Choroid plexus epithelial cell (primary cell): ENCODE measurements at places on chromosomes 2 and 18.
A peak's percentile ranks its signal among the peaks of the same experiment; 100 is the strongest.

- peak; percentile 32 for DNase-seq
Measured at GRCh38 chr2:235105821-235106359, 154.1 kb downstream of the SH3BP4 start.

- DNase-seq: no peak
Measured at GRCh38 chr2:23434721-23435121, 49.7 kb downstream of the KLHL29 start.

DNA sequence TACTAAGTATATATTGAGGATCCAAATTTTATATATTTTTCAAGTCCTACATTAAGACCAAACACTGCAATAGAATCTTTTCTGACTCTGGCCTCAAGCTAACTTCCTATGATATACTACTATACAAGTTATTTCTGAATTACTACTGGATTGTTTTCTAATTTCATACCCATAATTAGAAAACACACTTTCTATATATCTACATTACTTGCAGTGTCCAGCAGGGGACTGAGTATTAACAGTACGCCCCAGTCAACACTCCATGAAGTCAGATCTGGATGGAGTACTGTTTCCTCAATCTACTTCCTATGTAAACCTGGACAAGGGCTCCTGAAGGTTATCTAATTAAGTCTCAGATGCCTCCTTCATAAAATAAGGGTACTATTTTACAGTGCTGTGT is 26.5 kb downstream of the RMP24 start:
- peak; percentile 55 for DNase-seq

DNA sequence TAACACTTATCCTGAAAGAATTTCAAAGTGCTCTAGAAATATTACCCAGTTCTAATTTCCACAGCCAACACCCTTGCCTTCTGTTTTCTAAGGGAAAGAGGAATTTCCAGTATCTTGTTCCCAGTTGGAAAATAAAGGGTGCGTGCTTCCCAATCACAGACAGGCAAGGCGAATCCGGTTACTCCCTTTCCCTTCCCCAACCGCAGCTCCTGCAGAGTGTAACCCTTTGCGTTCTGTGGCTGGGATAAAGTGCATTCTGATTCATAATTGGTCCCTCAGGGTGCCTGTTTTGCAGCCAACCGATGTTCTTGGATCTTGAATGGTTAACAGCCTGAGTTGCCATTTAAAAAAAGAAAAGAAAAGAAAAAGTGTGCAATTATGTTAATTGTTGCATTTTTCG is 40.6 kb upstream of the PGAP1 start:
- DNase-seq: peak; percentile 70

DNA sequence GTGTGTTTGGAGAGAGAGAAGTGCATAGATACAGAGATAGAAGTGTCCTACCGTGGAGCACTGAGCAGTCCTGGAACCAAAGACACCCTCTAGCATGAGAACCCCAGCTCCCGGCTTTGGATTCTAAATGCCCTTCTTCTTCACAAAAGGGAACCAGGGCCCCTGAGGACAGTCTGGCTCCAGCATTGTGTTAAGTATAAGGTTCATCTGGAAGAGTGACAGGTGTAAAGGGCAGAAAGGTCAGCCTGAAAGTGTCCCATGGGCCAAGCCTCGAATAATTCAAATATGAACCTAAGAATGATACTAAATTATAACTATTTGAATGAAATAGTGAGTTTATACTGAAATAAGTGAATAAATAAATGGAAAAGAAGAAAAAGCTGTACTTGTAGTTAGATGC is 109.7 kb downstream of the SNTG2 start:
- DNase-seq: no peak

DNA sequence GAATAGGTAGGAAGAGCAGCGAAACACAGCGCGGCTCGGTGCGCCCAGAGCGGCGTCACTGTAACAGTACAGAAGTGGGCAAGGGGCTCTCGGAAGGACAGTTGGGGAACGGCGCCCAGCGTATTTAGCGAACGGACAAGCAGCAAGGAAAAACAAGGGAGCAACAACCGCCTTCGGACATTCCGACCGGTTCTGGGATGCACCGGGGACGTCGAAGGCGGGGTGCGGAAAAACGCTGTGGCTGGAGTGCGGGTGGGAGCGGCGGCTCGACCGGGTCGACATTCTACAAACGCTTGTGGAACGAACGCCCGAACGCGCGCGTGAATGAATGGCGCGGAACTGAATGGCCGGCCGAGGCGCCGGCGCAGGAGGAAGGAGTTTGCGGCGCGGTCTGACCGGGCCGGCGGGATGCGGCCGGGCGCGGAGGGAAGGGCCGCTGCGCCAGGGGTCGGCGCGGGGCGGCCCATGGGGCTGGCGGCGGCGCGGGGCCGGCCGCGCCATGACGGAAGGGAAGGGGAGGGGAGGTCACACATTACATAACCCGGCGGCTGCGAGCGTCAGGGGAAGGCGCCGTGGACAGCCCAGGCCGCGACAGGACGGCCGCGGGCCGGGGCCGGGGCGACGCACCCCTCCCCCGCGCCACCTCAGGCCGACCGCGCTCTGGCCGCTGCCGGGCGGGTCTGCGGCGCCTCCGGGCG is 605 bp downstream of the REV1 start:
- peak; percentile 50 for DNase-seq

- no peak for DNase-seq
Measured at GRCh38 chr2:118983133-118983532, 41.1 kb downstream of the MARCO start.

- no peak for DNase-seq
Measured at GRCh38 chr2:1688161-1688560, 56.2 kb downstream of the PXDN start.

DNA sequence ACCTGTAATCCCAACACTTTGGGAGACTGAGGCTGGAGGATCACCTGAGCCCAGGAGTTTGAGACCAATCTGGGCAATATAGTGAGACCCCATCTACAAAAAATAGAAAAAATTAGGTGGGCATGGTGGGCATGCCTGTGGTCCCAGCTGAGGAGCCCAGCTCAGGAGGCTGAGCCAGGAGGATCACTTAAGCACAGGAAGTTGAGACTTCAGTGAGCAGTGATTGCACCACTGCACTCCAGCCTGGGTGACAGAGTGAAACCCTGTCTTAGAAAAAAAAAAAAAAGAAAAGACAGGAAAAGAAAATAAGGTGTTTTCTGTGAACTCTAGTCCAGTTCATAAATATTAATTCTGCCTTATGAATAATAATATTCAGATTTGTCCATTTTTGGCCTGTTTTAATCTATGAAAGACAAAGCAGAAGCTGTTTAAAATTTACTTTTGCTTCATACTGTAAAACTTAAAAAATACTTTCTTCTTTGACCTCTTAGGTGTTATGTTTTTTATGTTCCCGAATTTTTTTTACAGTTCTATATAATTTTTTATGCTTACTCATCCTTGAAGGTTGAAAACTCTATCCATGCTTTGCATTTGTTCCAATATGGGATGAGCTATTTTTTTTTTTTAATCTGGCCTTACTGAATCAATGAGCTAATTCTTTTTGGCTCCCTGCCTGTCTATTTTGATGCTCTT is 8.4 kb upstream of the ANXA4 start:
- no peak for DNase-seq

- peak; percentile 19 for DNase-seq
Measured at GRCh38 chr2:11663427-11663826, 6.6 kb downstream of the NTSR2 start.

DNA sequence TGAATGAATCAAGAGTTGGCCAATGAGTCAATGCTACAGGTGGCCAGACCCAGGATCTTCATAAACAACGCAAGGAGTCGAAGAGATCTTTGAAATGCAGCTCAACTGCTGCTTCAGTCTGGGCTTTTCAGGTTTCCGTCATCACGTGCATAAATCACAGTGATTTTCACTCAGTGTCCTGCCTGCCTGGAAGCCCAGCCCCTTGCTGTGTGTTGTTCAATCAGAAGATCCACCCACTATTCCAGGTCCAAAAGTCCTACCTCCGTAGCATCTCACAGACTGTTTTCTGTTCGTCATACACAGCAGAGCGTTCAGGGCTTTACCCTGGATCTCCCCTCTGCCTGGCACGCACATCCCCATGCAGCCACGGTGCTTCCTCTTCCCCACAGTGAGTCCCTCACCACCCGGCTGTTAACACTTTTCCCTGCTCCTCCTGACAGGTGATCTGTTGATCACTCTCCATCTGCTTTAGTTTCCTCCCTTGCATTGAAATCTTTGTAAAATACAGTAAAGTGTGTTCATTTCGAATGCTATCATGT is 216.3 kb downstream of the MYT1L start:
- DNase-seq: no peak

DNA sequence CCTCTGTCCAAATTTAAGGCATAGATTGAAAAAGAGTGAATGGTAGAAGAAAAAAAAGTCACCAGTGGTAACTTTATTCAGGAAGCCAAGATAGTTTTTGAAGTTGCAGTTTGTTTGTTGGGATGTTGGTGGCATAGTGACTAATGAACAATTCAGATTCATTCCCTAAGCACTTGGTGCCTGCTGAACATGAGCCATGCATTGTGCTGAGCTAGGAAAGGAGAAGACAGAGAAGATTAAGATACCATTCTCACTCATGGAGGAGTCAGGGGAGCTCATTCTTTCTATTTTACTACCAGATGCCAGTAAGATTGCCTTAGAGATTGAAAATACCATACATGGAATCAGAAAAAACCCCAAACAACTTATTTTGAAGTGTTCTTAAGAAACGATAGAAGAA is 25.1 kb downstream of the MEIS1 start:
- DNase-seq: no peak

GRCh38 chr2:173808718-173809117 is 156.5 kb downstream of the SP3 start:
- no peak for DNase-seq

DNA sequence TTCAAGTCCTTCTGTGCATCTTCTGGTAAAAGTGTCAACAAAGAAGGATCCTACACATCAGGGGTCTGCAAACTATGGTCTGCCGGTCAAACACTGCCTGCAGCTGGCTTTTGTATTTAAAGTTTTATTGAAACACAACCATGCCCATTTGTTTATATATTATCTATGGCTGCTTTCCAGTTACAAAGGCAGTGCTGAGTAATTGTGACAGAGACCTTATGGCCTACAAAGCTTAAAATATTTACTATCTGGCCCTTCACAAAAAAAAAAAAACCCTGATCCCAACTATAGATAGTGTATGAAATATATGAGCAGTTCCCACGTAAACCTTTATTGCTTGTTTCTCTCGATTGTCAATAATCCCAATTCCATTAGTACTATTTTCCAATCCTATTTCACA is 101.4 kb downstream of the RBMS1 start:
- no peak for DNase-seq

- DNase-seq: no peak
Measured at GRCh38 chr2:8352296-8352695, 329.6 kb upstream of the ID2 start.

DNA sequence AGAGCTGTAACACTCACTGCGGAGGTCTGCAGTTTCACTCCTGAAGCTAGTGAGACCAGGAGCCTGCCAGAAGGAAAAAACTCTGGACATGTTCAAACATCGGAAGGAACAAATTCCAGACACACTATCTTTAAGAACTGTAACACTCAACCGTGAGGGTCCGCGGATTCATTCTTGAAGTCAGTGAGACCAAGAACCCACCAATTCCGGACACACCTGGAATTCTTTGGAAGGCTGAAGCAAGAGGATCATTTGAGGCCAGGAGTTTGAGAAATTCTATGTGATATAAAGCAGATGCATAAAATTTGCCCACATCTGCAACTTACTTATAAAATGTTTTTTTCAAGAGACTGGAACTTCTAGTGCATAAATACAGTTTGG is 43.5 kb upstream of the ITSN2 start:
- no peak for DNase-seq

DNA sequence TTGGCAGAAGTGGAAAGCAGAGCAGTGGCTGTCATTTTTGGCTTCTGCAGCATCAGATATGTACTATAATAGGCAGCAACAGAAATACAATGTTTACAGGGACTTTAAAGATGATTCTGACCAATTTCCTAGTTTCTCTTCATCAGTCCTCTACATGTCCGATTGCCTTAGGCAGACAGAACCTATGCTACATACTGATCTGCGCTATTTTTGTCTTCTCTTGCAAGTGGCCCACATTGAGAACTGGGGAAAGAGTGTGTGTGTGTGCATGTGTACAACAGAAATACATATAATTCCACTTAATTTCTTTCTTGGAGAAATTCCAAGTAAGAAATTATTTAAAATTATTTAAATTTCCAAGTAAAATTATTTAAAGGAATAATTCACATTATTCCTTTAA is 77.1 kb upstream of the CHRNA1 start:
- no peak for DNase-seq

- DNase-seq: peak; percentile 15
Measured at GRCh38 chr2:22002066-22002465, 878.3 kb downstream of the TDRD15 start.

- DNase-seq: no peak
Measured at GRCh38 chr2:37576831-37577230, 94.6 kb downstream of the CDC42EP3 start.

DNA sequence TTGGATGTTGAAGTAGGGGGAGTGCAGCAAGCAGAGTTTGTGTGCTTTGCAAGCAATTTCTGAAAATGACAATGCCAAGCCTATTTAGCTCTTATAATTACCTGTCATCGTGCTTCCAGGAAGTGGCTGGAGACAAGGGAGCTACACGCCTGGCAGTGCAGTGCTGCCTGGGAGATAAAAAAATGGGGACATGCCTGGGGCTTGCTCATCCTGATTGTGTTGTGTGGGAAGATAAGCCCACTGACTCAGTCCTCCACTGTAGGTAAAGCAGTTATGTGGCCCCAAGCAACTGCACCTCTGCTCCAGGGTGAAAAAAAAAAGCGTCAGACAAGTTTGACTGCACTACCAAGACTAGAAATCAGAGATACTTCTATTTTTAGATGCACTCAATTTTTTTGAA is 396.9 kb upstream of the NXPH2 start:
- no peak for DNase-seq

- no peak for DNase-seq
Measured at GRCh38 chr18:3528231-3528630, 78.3 kb downstream of the TGIF1 start.

DNA sequence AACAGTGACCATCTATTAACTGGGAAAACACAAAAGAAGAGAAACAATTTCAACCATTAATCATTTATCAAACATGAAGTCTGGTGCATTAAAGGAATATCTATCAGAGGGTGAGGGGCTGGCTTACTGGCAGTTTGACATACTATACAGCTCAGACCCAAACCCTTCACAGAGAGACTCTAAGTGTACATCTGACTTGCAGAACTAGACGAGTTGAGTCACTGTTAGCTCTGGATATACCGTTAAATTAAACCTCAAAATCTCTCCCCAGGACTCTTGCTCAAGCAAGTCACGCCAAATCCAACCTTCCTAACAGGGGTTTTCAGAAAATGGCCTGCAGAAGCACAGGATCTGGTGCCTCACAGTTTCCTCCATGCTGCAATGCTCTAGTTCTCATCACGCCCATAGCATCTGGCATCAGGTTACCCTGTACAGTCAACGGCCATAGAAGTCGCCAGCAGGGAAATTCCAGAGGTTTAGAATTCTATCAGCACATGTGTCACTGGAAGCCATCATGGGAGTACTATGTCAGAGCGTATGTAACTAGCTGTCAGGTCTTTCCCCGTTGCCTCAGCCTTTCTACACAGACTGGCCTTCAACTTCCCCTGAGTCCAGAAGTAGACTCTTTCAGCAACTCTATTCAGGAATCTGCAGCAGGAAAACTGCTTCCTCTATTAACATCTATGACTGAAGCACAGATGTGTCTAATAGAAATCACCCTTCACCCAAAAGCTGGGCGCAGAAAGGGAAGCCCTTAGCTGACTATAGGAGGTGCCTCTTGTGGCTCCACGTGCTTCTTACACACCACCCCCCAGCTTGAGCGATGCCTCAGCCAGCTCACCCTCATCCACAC is 9.3 kb downstream of the TGOLN2 start:
- peak; percentile 76 for DNase-seq

GRCh38 chr18:21450913-21451312 is 149.6 kb downstream of the ESCO1 start:
- no peak for DNase-seq
